ENCODE measurements at places on chromosomes 1 and 21.

- DNase-seq = no peak
These were observed 43.5 kb upstream of the SDC3 start for GRCh38 chr1:30952098-30952497.

DNA sequence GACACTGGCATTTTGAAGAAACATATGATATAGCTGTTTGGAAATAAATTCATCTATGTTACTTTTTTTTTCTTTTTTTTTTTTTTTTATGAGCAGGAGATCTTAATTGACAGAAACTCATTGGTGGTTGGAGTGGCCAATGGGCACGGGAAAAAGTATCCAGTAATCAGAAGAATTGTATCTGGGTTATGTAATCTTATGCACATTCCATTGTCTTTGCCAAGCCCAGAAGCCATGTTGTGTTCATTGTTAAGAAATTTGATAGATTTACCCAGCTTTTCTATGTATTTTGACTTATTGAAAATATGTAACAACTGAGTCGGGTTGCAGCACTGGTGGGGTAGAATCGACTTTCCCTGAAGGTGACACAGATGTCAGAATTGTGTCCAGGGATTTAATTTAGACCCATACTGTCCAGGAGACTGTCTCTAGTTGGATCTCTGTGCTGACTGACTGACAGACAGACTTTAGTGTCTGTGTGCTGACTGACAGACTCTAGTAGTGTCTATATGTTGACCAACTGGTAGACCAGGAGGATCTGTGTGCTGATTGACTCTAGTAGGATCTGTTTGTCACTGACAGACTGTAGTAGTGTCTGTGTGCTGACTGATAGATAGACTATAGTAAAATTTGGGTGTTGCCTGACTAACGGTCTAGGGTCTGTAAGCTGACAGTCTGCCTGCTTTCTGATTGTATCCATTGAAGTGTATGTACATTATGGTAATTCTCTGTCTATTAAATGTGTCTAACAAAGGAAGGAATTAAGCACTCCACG is 12.3 kb upstream of the C4BPB start:
- DNase-seq = no peak

GRCh38 chr21:45169001-45169400 is 94.6 kb downstream of the ADARB1 start:
- DNase-seq = no peak

DNA sequence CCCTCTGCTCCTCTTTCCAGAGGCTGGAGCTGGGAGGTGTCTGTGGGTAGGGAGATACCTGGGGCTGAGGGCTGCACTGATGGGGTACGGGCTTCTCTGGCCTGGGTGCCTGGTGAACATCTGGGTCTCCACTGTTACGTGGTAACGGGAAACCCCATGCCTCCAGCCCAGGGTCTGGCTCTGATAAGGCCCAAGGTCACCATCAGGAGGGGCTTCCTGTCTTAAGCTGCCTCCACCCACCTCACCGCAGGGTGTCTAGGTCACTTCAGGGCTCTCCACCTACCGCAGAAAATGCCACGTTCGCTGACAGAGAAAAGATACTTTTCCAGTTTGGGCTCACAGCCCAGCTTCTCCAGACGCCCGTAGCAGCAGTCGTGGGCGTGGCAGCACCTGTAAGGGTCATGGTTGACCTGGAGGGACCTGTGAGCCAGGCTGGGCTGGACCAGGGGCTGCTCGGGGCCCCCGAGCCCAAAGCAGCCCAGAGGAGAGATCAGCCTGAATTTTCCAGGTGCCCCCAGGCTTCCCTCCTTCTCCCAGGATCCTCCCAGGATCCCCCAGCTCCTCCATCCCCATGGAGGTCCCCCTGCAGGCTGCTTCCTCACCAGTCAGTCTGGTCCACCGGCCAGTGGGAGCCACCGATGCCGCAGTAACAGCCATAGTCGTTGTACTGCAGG is 1.3 kb downstream of the PLA2G2E start:
- DNase-seq = no peak

DNA sequence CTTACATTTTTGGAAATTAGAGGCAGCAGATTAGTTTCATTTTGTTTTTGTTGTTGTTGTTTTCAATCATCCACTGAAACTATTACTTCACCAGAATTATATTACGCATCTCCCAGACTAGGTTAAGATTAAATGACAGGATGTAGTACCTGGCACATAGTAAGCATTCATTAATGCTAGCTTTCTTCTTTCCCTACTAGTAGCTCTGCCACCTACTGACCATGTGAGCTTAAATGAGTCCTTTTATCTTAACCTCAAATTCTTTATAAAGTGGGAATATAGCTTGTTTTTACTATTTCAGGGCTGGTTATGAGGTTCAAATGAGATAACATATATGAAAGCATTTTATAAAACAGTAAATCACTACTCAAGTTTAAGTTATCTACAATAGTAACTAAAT is 10.2 kb upstream of the ASPM start:
- DNase-seq = no peak

GRCh38 chr1:17564458-17565393 is 25.2 kb downstream of the ARHGEF10L start:
- no peak for DNase-seq
